T-helper 1 cell (primary cell): ENCODE measurements at places on chromosomes 7 and 10.

DNA sequence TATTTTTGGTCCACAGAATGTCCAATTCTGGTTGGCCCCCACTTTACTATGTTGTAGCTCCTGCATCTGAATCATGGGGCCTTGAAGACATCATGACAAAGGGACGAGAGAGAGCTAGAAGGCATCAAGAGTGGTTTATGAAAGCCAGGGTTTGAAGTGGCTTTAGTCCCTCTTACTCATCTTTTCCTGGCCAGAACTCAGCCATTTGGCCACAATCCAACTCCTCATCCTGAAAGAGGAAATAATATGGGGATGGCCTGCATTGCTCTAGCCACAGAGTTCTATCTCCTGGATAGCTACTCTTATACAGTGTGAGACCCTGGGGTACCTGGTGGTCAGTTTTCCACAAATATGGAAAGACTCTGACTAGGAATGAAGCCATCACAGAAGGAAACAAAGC, 418.9 kb downstream of the XPNPEP1 start:
- no peak for DNase-seq

GRCh38 chr7:47786557-47787248, 161.6 kb downstream of the PKD1L1 start:
- no peak for DNase-seq

- no peak for DNase-seq
Observed at GRCh38 chr10:12707461-12708185, 293.9 kb downstream of the CCDC3 start.

DNA sequence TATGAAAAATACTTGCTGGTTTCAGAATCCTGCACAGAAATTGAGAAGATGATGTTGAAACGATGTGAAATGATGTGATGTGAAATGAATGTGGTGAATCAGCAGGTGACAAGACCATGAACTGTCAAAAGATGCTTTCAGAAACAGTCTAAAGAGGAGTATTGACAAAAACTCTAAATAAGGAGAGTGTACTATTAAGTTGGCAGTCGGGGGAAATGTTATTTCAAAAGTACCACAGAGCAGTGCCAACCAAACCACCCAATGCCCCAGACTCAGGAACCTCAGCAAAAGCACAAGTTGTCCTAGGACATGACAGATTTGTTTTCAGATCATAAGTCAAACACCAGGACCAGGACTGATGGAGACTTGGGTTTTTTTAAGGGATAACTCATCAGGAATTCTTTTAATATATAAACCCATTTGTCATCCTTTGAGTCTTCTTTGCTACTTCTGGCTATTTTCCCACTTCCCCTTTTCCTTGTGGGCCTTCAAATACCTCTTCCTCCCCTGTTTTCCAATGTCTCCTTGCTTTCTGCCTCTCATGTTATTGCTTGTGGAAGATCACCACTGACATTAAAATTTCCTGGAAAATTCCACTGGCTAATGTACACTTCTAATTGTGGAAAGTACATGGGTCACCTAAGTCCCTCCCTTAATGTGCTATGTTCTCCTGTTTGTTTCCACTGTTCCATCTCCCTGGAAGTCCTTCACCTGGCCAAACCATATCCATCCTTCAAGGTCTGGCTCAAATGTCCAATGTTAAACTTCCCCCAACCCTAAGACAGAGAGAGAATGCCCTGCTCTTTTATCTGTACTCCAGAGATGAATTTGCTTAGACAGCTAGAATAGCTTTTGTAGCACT, 10.2 kb upstream of the PPP1R3C start:
- DNase-seq: no peak

- no peak for DNase-seq
Observed at GRCh38 chr7:156669035-156669828, 28.7 kb downstream of the RNF32 start.

DNA sequence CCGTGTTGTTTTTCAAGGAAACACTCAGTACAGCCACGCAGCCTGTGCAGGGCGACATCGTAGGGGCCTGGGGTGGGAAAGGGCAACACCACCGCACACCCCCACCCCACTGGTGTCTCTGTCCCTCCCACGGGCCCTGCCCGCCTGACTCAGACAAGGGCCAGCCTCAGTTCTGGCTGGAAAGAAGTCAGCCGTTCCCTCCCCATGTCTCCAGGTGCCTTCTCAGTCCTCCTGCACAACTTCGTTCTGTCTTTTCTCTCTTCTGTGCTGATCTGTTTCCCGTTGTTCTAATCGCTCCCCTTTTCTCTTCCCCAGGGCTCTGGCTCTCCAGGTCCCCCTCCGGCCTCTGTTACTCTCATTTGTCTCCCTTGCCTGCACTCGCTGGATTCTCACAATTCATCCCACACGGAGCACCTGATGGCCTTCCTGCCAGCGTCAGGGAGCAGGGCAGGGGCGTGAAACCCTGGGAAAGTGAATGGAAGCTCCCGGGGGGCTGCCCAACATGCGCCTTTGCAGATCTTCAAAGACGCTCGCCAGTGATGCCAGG, 97.7 kb downstream of the WDR37 start:
- no peak for DNase-seq

DNA sequence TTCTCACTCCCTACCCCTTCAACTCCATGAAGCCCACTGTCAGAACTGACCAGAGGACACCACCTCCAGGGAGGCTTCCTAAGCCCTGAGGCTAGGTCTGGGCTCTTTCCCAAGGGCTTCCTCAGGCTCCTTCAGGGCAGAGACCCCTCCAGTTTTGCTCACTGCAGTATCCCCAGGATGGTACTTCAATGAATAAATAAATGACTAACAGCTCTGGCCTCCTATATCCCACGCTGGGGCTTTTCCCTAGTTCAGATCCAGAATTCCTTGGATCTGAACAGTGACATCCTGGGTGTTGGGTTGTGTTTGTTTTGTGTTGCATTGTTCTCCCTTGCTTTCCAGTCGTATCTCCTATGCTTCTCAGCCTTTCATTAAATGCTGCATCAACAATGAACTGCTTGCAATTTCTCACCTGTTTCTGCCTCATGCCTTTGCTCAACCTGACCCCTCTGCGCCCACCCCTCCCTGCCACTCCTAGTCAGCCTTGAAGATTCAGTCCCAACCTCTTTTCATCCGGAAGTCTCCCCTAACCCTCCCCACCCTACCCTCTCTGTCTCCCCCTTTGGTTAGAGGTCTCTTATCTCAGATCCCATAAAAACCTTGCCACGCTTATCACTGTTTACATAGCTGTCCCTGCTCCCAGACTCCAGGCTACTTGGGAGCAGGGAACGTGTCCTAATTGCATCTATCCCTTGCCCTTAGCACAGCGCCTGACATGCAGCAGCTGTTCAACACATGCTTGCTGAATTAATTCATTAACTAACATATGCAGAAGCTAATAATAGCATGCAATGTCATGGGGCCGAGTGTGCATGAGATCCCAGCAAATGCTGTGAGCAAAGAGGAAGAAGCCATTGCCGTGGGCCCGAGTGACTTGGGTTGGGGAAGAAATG, 41.7 kb downstream of the PPP1R3C start:
- DNase-seq: no peak

GRCh38 chr7:22672846-22673680, 53.9 kb upstream of the IL6 start:
- no peak for DNase-seq

GRCh38 chr7:28697913-28698563, 260.1 kb downstream of the TRIL start:
- DNase-seq: no peak

- DNase-seq: peak; percentile 61
Observed at GRCh38 chr7:35253710-35254495, at the start of gene TBX20. Gene TBX20 (minus strand): TSS chr7:35254100. CDS start chr7:35253620, 480 bp downstream.

DNA sequence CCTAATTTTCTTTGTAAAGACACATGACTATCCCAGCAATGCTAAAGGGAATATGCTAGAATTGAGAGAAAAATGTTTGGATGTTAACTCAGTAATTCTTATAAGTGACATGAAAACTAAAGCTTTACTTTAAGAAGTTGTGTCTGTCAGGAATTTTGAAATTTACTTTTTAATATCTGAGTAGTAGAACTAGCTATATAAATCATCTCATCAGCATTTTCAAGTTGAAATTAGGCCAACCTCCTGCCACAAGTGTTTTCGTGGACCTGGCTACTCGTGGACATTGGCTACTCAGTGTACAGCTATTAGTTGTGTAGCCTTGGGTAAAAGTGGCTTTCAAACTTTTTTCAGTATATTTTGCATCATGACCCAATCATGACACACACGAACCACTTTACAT, 70.5 kb downstream of the ADD3 start:
- no peak for DNase-seq

- no peak for DNase-seq
Observed at GRCh38 chr7:94176694-94177200, 172.6 kb upstream of the BET1 start.

- DNase-seq: peak; percentile 63
Observed at GRCh38 chr10:33330543-33331378, 3.7 kb downstream of the NRP1 start.

GRCh38 chr10:52226197-52226847, 87.8 kb upstream of the DKK1 start:
- no peak for DNase-seq

DNA sequence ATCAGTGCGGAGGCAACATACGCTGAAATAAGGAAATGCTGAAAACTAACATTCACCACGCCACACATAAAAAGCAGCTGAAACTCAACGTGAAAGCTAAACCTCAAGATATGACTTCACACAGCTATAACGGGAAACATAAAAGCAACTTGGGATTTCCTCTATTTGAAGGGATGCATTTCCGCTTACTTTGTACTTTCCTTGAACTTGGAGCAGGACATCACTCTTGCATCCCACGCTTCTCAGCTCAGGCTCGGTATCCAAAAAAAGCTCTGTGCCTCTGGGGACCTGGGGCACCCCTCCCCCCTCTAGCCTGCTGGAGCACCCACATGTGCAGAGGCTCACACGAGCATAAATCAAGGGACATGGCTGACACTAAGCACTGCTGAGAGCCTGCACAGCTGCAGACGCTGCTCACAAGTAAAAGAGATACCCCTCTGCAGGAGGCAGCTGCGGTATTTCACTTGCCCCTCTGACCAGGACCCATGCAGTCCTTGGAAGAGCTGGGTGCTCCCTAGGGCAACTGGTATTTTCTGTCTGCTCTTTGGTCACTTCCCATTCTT, 34.2 kb downstream of the PARD3 start:
- no peak for DNase-seq

- no peak for DNase-seq
Observed at GRCh38 chr10:117519879-117520278, 22.7 kb upstream of the EMX2 start.

- no peak for DNase-seq
Observed at GRCh38 chr7:34452363-34452762, 205.7 kb upstream of the NPSR1 start.

GRCh38 chr7:10875080-10875479, 98.6 kb upstream of the PHF14 start:
- no peak for DNase-seq

GRCh38 chr7:103679151-103680132, 233.4 kb upstream of the SLC26A5 start:
- DNase-seq: no peak

DNA sequence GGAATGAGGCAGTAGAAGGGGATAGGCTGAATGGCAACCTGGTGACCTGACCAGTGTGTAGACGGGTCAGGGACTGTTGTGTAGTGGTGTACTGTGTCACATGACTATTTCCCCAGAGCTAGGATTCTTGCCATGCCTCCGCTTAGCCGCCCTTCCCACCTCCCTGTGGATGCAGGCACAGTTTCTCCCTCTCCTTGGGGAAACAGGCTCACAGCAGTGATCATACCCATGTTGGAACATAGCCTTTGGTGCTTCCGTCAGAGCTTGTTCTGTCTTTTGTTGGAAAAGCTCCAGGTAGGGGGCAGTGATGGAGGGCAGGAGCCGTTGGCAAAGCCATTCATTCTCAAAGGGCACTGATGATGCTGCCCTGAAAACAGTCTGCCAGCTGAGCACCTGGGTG, 44.3 kb downstream of the OGDH start:
- DNase-seq: no peak

DNA sequence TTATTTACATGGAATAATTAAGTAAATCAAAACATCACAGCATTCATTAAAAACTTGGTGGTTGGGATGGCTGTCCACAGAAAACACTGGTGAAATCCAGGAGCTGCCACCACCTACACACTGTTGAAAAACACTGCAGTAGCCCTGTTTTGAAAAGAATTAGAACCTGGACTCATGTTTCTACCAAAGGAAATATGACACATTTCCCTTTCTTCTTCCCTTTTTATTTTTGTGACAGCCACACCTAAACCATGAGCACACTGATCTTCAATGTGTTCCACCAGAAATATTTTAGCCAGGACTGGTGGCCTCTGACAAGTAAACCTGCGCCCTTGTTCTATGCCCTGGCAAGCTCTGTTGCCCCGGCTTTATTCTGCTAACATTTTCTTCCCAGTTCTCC, 3.3 kb downstream of the TMEM140 start:
- DNase-seq: no peak

GRCh38 chr10:108104551-108105156, 940.1 kb upstream of the SORCS1 start:
- DNase-seq: no peak

DNA sequence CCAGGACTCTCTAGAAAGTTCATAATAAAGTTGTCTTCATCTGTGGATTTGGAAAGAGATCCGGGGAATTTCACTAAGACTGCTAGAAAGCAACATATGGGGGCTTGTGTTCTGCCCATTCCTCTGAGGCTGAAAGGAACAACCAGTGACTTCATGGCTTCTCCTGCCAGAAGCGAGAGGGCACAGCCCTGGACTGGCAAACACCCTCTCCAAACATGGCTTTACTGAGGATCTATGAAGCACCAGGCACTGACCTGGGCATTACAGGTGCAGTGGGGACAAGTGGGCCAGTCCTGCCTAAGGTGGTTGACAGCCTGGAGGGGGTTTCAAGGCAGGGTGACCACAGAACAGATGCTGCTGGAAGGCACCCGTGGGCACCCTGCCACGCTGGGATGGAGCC, 185.8 kb upstream of the GPR26 start:
- DNase-seq: no peak

- peak; percentile 27 for DNase-seq
Observed at GRCh38 chr10:114879541-114880158, 58.1 kb downstream of the FHIP2A start.

- DNase-seq: no peak
Observed at GRCh38 chr7:8719102-8719501, 285.7 kb downstream of the NXPH1 start.

GRCh38 chr7:47978790-47979144, 648 bp downstream of the HUS1 start:
- no peak for DNase-seq

DNA sequence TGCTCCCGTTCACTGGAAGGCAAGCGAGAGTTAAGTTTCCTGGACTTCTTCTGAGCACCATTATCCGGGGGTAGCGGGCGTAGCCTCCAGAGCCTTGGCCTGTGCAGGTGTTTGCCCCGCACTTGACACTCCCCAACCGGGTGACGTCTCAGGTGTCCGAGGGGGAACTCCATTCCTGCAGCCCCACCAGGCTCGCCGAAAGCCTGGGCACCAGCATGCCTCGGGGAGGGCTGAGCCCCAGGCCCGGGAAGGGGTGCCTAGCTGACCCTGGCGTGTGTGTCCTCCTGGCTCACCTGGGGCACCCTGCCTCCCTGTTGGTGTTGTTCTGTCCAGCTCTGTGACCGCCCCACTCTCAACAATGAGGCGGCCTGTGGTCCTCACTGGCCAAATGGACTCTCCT, 109.4 kb upstream of the GPR26 start:
- no peak for DNase-seq
